ENCODE measurements at places on chromosomes 4 and X.

DNA sequence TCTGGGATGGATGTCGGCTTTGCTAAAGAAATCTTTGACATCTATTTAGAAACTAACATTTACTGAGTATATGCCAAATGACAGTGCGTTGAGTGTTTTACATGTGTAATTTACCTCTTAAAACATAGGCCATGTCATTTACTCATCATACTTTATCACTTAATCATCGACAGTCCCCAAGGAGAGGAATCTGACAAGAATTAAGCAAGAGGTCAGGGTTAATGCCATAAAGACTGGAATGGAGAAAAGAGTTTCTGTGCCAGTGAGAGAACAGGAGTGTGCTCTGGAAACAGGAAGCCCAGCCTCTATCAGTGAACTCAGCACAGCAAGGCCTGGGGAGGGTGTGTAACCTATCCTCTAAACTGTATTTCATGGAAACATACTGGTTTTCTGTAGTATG, 28.0 kb upstream of the AMOT start:
- no peaks in the 10 kb centered on the region for H3K4me1 ChIP-seq
- H3K27me3 ChIP-seq, result no peaks in the 10 kb centered on the region
- no peak overlapping the region for H3K4me3 ChIP-seq
- no peaks in the 10 kb centered on the region for H3K36me3 ChIP-seq

DNA sequence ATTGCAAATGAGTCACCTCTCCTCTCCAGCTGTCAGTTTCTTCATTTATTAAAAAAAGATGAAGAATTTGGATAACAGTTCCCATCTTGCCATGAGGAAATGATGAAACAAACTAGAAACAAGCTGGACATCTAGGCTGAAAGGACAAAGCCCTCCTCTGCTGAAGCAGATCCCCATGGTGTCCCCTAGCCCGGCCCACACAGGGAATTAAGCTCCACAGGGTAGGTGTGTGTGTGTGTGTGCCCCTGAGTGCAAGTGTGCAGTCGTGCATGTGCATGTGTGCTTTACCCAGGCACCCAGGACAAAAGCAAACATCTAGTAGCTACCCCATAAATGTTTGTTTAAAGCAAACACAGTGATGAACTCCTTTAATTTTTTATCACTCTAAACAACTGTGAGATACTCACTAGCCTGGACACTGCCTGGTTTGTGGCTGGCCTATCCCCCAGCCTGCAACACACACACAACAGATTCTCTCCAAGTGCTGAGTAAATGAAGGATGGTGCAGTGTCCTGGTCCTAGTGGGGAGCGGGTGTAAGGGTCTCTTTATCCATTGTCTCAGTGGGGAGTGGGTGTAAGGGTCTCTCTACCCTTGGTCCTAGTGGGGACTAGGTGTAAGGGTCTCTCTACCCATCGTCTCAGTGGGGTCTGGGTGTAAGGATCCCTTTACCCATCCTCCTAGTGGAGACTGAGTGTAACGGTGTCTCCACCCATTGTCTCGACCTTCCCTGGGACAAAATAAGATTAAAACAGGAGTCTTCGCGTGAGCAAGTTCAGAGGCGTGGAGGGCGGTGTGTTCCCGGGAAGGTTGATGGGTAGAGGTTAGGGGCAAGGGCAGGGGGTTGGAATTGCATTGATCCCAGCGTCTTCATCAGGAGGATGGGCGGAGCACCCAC, 688 bp upstream of the EVC start:
- H3K27me3 ChIP-seq, result no peaks in the 10 kb centered on the region
- peak overlapping the region; percentile 92 for H3K4me3 ChIP-seq
- peaks cover 50% of the 10 kb centered on the region for H3K4me1 ChIP-seq
- H3K36me3 ChIP-seq, result peaks cover 9% of the 10 kb centered on the region
- H3K27ac ChIP-seq, result peak overlapping the region; percentile 94
- DNase-seq, result no peak

DNA sequence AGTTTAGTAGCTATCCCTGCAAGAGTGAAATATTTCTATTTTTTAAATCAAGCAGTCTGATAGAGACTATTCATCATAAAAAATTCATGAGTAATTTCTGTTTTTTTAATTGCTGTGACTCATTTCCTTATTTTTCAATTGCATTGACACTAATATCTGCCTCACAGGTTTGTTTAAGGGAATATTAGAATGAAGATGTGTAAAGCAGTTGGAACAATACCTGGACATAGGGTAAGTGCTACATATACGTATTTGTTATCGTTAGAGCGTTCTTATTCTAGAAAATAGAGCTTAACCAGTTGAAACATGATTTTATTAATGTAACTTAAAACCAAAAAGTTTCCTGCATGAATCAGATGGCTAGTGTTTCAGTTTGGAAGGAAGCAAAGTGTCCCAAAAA, 2211.3 kb downstream of the PCDH7 start:
- H3K36me3 ChIP-seq, result no peaks in the 10 kb centered on the region
- H3K4me1 ChIP-seq, result no peaks in the 10 kb centered on the region
- H3K27ac ChIP-seq, result no peak overlapping the region
- no peak for DNase-seq
- H3K4me3 ChIP-seq, result no peak overlapping the region

DNA sequence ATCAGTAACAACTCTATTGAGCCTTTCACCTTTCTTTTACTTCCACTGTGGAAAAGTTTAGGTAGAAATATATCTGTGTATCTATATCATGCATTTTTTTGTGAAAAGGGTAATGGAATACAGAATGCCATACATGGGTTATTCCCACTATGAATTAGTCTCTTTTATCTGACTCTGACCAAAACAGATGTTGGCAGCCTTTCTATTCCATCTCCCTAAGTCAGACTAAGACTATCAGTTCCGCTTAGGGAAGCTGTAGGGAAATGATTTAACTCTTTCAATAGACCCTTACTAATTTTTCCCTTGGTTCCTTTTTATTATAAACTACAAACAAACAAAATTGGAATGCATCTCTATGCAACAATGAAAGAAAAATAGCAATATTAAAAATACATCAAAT, 92.3 kb upstream of the LEF1 start:
- H3K27ac ChIP-seq, result no peak overlapping the region

DNA sequence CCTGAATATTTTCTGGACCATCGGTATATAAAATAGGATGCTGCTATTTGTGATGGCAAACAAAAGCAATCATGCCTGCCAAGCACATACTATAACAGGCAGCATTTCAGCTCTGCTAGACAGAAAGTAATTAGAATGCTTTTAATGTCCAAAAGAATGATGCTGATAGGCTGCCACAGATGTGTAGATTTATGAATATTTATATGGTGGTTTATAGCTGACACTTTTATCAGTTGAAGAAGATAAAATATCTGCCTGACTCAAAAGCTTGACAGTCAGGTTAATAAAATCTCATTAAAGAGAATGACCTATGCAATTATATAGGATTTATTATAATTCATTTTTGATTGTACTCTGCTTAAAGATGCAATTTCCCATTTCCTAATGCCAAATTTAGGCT, 4.0 kb downstream of the BEND4 start:
- no peaks in the 10 kb centered on the region for H3K4me1 ChIP-seq
- H3K36me3 ChIP-seq, result no peaks in the 10 kb centered on the region
- DNase-seq, result no peak
- peaks cover 39% of the 10 kb centered on the region for H3K27me3 ChIP-seq
- no peak overlapping the region for H3K4me3 ChIP-seq
- H3K27ac ChIP-seq, result no peak overlapping the region

GRCh38 chr4:2651998-2652397, 104.1 kb downstream of the TNIP2 start:
- H3K4me1 ChIP-seq, result no peaks in the 10 kb centered on the region
- no peak overlapping the region for H3K27ac ChIP-seq
- no peak overlapping the region for H3K4me3 ChIP-seq
- H3K36me3 ChIP-seq, result no peaks in the 10 kb centered on the region
- no peaks in the 10 kb centered on the region for H3K27me3 ChIP-seq

DNA sequence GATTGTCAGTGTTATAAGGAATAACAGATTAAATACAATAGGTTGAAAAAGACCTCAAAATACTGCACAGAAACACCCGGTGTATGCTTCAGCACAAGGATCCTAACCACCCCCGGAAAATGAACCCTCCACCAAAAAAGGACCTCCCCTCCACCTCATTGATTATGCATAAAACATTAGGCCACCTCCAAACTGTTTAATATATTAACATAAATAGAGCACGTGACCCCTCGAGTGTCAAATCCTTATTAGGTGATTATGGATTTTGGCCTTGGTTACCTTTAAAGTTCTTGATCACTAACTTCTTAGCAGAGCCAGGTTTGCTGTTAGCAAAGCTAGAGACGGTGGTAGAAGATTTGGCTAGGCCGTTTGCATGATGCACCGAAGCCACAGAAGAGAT, 958 bp downstream of the CUL4B start:
- H3K27ac ChIP-seq, result peak overlapping the region; percentile 87
- H3K36me3 ChIP-seq, result no peaks in the 10 kb centered on the region
- peaks cover 5% of the 10 kb centered on the region for H3K4me1 ChIP-seq
- peak overlapping the region; percentile 57 for H3K4me3 ChIP-seq
- H3K27me3 ChIP-seq, result no peaks in the 10 kb centered on the region

- H3K36me3 ChIP-seq, result no peaks in the 10 kb centered on the region
- H3K27ac ChIP-seq, result no peak overlapping the region
- H3K4me3 ChIP-seq, result no peak overlapping the region
- H3K27me3 ChIP-seq, result peaks cover 73% of the 10 kb centered on the region
- DNase-seq, result no peak
Observed at GRCh38 chrX:40008791-40009461, 88.8 kb downstream of the BCOR start.

DNA sequence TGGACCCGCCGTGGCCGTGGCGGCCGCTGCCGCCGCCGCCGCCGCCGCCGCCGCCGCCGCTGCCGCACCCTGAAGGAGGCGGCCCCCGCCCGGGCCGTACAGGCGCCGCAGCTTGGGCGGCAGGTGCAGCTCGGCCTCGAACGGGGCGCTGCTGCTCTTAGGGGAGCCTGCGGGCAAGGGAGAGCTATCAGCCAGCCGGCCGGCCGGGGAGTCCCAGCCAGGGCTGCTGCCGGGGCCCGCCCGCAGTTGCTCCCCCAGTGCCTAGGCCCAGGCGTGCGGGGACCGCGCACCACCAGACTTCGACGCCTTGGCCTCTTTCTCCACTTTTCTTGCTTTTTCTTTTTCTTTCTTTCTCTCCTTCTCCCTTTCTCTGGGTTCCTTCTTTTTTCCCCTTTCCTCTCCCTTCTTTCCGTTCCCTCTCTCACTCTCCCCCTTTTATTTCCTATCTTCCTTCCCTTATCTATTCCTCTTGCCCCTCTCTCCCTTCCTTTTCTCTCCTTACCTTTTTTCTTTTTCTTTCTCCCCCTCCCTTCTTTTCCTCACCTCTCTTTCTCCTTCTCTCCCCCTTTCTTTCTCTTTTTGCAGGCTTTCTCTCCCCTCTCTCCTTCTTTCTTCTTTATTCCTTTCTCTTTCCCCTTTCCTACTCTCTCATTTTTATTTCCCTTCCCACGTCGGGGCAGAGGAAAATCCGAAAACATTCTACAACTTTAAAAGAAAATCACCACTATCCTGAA, 2.0 kb downstream of the ARX start:
- no peak overlapping the region for H3K27ac ChIP-seq
- H3K4me3 ChIP-seq, result no peak overlapping the region
- H3K27me3 ChIP-seq, result peaks cover 88% of the 10 kb centered on the region
- H3K36me3 ChIP-seq, result no peaks in the 10 kb centered on the region
- no peaks in the 10 kb centered on the region for H3K4me1 ChIP-seq
- DNase-seq, result no peak

DNA sequence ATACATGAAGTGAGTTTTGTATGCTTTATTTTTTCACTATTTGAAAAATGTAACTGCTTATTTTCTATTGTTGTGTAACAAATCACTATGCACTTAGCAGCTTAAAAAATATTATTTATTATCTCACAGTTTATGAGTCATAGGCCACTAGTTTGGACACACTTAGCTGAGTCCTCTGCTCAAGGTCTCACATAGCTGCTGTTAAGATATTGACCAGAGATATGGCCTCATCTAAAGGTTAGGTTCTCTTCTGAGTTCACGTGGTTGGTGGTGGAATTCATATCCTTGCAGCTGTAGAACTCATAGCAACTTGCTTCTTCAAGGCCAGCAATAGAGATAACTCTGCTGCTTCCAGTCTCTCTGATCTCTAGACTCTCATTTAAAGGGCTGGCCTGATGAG, 534.4 kb downstream of the SPRY1 start:
- H3K36me3 ChIP-seq, result no peaks in the 10 kb centered on the region
- H3K27ac ChIP-seq, result no peak overlapping the region
- no peak for DNase-seq
- no peaks in the 10 kb centered on the region for H3K27me3 ChIP-seq

DNA sequence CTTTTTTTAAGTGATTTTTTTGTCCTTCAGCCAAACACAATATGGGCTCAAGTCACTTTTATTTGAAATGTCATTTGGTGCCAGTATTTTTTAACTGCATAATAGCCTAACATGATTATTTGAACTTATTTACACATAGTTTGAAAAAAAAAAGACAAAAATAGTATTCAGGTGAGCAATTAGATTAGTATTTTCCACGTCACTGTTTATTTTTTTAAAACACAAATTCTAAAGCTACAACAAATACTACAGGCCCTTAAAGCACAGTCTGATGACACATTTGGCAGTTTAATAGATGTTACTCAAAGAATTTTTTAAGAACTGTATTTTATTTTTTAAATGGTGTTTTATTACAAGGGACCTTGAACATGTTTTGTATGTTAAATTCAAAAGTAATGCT, 62.1 kb downstream of the EDNRA start:
- H3K4me3 ChIP-seq, result no peak overlapping the region
- no peak for DNase-seq
- H3K27ac ChIP-seq, result no peak overlapping the region
- peaks cover 5% of the 10 kb centered on the region for H3K4me1 ChIP-seq
- H3K36me3 ChIP-seq, result no peaks in the 10 kb centered on the region

GRCh38 chr4:105145156-105145902, 1.3 kb upstream of the TET2 start:
- no peaks in the 10 kb centered on the region for H3K27me3 ChIP-seq
- peaks cover 16% of the 10 kb centered on the region for H3K4me1 ChIP-seq
- no peaks in the 10 kb centered on the region for H3K36me3 ChIP-seq
- peak overlapping the region; percentile 99 for H3K4me3 ChIP-seq
- H3K27ac ChIP-seq, result peak overlapping the region; percentile 3

DNA sequence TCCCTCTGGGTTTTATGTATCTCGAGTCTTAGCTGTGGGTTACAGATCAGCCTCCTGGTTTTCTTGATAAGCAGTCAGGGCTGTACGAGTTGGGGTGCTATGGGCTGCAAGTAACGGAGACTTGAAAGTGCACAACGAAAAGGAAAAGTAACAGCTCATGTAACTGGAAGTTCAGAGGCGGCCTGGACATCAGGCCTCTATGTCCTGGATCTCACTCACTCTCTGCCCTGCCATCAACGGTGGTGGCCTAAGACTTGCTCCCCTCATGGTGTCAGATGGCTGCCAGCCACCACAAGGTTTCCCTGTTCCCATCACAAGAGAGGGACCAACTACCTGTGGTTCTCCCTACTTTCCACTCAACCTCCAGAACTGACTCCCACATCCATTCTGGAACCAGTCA, 4.8 kb downstream of the PPP2R2C start:
- H3K27ac ChIP-seq, result no peak overlapping the region
- H3K4me3 ChIP-seq, result no peak overlapping the region
- DNase-seq, result no peak
- H3K4me1 ChIP-seq, result no peaks in the 10 kb centered on the region

- no peaks in the 10 kb centered on the region for H3K27me3 ChIP-seq
- H3K4me3 ChIP-seq, result no peak overlapping the region
- H3K36me3 ChIP-seq, result no peaks in the 10 kb centered on the region
- peaks cover 7% of the 10 kb centered on the region for H3K4me1 ChIP-seq
- H3K27ac ChIP-seq, result no peak overlapping the region
Observed at GRCh38 chrX:10529344-10529743, 91.0 kb downstream of the MID1 start.

- no peak overlapping the region for H3K27ac ChIP-seq
- no peaks in the 10 kb centered on the region for H3K27me3 ChIP-seq
- H3K36me3 ChIP-seq, result no peaks in the 10 kb centered on the region
- H3K4me1 ChIP-seq, result no peaks in the 10 kb centered on the region
- H3K4me3 ChIP-seq, result no peak overlapping the region
Observed at GRCh38 chr4:12447451-12447850, 1018.8 kb upstream of the HS3ST1 start.

All from keratinocyte (primary cell).